Fibroblast of skin of left biceps (primary cell): ENCODE measurements at places on chromosomes 13 and 19.

DNA sequence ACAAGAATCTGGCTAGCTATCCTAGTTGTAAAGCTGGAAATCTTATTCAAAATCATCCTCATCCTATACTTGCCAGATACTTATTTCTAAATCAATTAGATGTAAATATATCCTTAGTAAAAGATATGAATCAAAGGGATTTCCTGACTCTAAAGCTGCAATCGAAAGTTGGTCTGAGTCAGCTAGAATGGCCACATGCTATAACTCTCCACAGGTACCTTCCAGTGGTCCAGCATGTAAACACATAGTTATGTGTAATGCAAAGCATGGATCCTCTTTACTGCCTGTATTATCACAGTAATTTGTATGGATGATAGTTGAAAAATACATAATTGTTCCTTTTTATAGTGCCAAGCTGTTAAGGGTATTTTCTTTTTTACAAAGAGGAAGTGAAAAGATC, 27.4 kb downstream of the SLITRK6 start:
- no peak for DNase-seq

GRCh38 chr13:27406178-27406939, 18.1 kb upstream of the GTF3A start:
- DNase-seq: no peak

GRCh38 chr19:17549085-17549740, 6.2 kb upstream of the COLGALT1 start:
- DNase-seq: no peak

DNA sequence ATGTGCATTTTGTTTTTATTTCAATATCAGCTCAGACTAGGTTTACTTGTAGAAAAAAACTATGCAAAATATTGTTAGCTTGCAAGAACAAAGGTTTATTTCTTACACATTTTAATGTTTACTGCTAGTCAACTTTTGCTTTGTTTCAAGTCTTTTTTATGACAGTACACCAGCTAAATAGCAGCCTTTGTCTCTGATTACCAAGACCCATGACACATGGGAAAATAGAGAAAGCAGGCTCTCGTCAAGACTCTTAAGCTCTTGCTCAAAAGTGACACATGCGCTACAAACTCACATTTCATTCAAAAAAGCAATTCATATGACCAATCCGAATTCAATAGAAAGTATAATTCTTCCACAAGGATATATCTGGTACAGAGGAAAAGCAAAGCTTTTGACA, 642.3 kb upstream of the SLITRK1 start:
- DNase-seq: no peak

GRCh38 chr13:50644081-50644871, 199.2 kb downstream of the DLEU7 start:
- DNase-seq: no peak

GRCh38 chr13:25923217-25924085, 128.4 kb downstream of the SHISA2 start:
- DNase-seq: no peak

GRCh38 chr13:113586661-113587479, 2.3 kb downstream of the TFDP1 start:
- DNase-seq: no peak

GRCh38 chr13:94495806-94496205, 16.3 kb upstream of the DCT start:
- no peak for DNase-seq

DNA sequence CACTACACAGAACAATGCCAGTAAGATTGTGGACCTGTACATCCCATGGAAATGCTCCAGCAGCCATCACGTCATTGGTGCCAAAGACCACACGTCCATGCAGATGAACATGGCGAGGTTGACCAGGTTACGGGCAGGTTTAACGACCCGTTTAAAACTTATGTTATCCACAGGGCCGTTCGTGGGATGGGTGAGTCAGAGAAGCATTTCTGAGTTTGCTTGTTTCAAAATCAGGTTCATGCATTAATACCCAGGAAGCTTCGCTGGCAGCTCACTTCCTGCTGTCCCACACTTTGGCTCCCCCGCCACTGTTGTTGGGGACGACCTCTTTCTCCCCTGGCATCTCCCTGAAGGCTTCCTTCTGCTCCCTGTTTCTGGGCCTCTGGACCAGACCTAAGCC, 194.1 kb downstream of the USP12 start:
- no peak for DNase-seq

DNA sequence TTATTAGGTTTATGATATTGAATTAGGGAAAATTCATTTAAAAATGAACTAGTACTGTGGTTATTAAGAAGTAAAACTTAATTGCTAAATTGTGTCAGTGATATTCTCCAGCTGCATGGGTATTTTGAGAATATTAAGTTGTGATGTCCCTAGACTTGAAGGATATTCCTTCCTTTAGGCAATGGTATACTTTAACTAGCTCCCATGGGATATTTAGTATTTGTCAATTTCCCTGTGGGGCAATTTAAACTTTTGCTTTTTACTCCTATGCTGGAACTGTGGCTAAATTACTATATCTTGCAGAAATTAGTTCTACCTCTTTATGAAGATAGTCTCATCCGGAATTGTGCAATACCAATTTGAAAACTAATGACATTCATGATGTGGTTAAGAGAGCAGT, 151.6 kb upstream of the CSNK1A1L start:
- DNase-seq: no peak

- peak; percentile 28 for DNase-seq
These were observed 716.4 kb downstream of the PCDH9 start for GRCh38 chr13:66513728-66514127.

DNA sequence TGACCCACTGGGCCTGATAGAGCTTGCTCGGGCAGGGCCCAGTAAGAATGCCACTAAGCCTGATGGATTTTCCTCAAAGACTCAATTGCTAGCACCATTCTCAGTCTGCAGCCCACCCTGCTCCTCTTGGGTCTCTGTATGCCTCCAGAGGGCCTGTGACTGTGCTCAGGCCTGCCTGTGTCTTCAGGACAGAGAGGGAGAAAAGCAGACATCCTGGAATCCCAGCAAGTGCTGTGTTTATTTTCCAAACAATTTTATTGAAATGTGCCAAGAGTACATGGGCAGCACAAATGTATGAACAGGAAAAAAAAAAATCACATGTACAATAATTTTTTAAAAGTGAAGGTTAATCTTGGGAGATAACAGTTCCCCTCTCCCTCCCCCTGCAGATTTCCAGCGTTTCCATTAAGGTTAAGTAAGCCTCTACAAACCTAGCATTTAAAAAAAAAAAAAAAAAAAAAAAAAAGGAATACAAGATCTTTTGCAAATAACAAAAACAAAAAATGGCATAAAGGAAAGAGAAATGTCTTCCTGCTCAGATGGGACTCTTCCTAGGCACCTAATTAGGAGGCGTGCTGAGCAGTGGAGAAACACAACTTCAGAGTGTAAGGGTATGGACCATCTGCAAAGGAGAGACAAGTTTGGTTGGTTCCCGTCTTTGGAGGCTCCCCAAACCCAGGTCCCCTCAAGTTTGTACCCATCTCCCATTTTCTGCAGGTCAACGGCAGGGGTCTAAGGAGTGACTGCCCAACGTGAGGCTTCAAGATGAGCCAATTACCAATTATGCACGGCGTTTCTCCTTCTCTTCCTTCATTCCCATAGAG, 4.8 kb upstream of the ECH1 start:
- no peak for DNase-seq

- DNase-seq: no peak
These were observed 43.2 kb downstream of the FLT3 start for GRCh38 chr13:28056970-28057712.

GRCh38 chr19:51000981-51001380, 423 bp downstream of the KLK8 start:
- no peak for DNase-seq

GRCh38 chr13:45540864-45541263, 74.7 kb downstream of the ERICH6B start:
- DNase-seq: no peak

DNA sequence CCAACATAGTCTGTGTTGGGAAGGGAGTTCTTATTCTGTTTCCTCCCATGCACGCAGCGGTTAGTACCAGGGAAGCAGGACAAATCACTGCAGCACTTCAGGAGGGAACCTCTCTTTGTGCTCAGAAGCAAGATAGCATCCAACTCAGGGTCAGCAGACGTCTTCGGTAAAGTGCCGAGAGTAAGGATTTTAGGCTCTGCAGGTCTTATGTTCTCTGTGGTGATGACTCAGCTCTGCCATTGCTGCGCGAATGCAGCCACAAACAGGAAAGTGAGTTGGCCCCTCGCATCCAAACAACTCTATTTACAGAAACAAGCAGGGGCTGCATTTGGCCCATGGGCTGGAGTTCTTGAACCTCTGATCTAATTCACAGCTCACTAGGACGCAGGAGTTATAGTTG, 122.1 kb upstream of the SPATA13 start:
- no peak for DNase-seq

- DNase-seq: no peak
These were observed 7.7 kb downstream of the PEAK3 start for GRCh38 chr19:2274185-2274711.

DNA sequence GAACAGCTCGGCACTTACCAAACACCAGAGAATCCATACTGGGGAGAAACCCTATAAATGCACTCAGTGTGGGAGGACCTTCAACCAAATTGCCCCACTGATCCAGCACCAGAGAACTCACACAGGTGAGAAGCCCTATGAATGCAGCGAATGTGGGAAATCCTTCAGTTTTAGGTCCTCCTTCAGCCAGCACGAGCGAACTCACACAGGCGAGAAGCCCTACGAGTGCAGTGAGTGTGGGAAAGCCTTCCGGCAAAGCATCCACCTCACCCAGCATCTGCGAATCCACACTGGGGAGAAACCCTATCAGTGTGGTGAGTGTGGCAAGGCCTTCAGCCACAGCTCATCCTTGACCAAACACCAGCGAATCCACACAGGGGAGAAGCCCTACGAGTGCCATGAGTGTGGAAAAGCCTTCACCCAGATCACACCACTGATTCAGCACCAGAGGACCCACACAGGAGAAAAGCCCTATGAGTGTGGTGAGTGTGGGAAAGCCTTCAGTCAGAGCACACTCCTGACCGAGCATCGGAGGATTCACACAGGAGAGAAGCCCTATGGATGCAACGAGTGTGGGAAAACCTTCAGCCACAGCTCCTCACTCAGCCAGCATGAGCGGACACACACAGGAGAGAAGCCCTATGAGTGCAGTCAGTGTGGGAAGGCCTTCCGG, 8.3 kb downstream of the ZNF135 start:
- DNase-seq: no peak

GRCh38 chr13:106850973-106851650, 283.2 kb upstream of the ARGLU1 start:
- DNase-seq: no peak

- DNase-seq: no peak
These were observed 44.6 kb downstream of the NWD1 start for GRCh38 chr19:16764280-16764679.

GRCh38 chr13:71448080-71448630, 418.8 kb downstream of the DACH1 start:
- no peak for DNase-seq

GRCh38 chr13:41654796-41655195, 197.4 kb downstream of the RGCC start:
- no peak for DNase-seq

- no peak for DNase-seq
These were observed 55.4 kb downstream of the LRRC63 start for GRCh38 chr13:46267166-46267565.

DNA sequence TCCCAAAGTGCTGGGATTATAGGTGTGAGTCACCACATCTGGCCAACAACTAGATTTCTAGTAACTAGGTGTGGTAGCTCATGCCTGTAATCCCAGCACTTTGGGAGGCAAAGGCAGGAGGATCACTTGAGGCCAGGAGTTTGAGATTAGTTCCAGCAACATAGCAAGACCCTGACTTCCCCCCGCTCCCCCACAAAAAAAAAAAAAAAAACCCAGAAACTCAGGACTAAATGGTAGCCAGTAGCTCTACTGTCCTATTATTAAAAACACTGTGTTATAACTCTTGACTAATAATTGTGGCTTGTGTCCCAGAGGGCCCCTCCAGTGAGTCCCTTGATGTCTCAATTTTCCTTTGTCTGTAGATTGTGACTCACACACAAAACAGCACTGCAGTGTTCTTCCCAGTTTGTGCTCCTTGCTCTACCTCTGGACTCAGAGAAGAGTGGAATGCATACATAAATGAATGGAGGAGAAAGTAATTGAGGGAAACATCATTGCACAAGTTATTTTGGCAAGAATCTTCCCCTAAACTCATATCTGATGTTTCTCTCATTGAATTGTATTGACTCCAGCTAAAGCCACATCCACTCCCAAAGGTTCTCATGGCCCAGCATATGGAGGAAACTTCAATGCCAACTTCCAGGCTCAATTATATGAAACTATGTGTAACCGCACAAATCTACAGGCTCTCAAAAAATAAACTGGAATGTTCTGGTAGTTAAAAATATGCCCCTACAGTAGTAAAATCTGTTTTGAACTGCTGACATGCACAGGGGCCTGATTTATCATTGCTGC, 8.8 kb downstream of the TPT1 start:
- peak; percentile 94 for DNase-seq

DNA sequence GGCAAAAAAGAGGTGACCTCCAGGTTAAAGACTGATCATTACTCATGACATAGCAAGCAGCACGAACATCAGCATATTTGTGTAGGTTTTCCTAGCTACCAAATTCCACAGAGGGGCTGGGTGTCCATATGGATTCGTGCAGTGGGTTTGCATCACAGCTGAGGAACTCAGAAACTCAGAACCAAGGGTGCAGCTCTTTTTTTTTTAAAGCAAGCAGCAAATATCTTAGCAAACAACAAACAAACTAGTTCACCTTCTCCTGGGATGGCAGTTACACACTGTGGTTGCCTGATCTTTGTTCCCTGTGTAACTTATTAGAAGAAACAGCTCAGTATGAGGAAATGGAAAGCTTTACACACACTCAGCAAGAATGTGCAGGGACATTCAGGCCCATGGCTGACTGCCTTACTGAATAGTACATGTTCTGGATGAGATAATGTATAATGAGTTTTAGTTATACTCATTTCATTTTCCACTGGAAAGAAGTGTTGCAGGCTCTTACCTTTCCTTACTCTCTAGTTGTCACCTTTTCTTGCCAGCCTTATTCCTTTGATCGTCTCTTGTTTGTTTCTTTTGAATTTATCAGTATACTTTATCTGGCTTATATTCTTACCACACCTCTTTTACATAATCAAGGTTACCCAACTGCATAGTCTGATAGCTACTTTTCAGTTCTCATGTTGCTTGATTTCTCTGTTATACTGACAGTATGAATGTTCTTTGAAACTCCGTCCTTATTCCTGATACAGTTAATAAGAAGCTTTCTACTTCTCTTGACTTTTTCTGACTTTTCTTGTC, 4.3 kb downstream of the NDFIP2 start:
- peak; percentile 79 for DNase-seq

DNA sequence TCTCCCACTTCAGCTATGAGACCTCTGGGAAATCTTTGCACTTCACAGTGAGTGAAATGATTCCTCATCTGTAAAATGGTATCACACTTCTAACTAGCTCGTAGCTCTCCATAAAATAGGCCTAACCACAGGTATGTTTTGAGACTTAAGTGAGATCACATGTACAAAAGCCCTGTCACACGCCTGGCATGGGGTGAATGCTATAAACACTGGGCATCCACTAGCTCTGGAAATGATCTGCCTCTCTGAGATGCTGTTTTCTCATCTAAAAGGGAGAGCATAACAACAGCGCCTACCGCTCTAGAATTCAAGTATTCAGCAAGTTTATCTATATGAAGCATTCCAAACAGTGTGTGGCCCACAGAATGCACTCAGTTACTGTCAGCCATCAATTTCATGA, 2.2 kb downstream of the AKT2 start:
- DNase-seq: no peak

- no peak for DNase-seq
These were observed 448.8 kb downstream of the FOXO1 start for GRCh38 chr13:40217675-40218074.
